ENCODE measurements at places on chromosomes 5 and 9.

DNA sequence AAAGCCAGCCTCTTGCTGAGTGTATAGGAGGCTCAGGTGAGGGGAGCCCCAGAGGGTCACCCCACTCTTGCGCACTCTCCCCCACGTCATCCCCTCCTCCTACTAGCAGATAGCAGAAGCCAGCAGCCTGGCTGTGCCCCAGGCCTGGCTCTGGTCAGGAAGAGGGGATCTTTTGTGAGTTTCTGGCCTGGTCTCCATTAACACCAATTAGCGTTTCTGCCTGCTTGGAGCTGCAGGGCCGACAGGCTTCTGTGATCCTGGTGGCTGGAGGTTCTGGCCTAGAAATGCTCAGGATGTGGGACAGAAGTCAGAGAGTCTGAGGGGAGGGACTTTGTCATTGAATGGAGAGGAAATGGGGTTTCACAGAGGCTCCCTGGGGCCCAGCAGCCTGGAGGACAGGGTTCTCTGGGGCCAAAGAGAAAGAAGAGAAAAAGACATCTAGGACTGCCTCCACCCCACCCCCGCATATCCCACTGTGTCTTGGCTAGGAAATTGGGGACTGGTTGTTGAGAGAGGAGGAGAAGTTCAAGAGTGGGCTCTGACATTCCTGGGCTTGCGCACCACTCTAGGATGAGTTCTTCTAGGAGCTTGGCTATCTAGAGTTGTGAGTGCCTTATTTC is 47.5 kb upstream of the ARAP3 start:
- no peak for DNase-seq

DNA sequence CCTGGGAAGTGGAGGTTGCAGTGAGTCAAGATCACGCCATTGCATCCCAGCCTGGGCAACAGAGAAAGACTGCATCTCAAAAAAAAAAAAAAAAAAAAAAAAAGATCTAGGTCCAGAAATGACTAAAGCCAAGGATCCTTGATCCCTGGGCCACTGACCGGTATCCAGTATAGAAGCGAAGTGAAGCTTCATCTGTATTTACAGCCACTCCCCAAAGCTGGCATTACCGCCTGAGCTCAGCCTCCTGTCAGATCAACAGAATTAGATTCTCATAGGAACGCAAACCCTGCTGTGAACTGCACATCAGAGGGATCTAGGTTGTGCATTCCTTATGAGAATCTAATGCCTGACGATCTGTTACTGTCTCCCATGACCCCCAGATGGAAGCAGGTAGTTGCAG is 9.3 kb downstream of the CSNK1A1 start:
- no peak for DNase-seq

GRCh38 chr5:159316519-159317383 is 13.5 kb downstream of the IL12B start:
- DNase-seq = peak; percentile 12

DNA sequence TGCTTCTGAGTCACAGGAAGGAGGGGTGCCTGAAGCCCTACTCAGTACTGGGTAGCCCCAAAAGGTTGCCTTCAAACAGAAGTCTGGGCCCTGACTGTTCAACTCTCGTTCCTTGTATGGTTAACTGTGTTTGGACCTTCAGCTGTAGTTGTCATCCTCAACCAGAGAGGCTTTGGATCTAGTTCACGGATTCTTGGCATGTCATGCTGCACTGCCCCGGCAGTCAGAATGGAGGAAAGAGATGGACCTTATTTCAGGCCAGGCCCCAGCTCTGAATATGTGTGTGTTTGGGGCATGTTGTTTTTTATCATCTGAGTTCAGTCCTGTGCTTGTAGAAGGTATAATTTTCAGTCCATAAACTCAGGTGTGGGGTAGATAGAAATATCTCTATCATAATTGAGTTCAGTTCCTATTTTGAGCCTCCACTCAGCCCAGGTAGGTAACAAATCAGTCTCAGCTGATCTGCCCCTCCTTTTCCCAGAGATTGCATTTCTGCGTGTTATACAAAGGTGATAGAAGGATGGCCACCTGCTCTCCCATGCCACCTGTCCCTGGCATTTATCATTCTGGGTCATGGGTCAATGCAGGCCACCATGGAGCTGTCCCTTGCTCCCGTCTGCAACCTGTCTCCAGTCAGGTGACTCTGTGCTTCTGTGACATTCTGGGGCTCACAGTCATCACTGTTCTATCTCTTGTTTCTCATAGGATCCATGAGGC is 127.5 kb upstream of the CPEB4 start:
- no peak for DNase-seq

- DNase-seq = no peak
These were observed 36.4 kb downstream of the SLC30A5 start for GRCh38 chr5:69130241-69130640.

- no peak for DNase-seq
These were observed 302.1 kb downstream of the PARP8 start for GRCh38 chr5:50968356-50969149.

DNA sequence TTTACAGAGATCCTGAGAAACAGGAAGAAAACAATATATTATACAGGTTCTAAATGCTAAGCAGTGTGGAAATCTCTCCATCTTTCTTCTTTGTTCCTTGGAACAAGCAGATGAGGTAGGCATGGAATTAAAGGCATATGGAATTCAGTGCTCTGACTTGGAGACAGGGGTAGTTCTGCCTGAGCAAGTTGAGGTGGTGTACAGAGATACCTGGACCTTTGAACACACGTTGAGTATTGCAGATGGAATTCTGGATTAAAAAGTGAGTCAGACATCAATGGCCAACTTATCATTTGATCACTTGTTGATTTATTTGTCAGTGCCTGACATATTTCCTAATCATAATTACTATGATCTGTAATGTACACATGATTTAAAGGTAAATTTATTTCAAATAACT is 293.9 kb upstream of the IRX4 start:
- DNase-seq = no peak

GRCh38 chr5:108743319-108743718 is 4.4 kb upstream of the FER start:
- DNase-seq = no peak

Measured in activated naive CD8-positive, alpha-beta T cell treated with anti-CD3 and anti-CD28 coated beads, Interleukin-2, amount 50 U/mL, for 16 hours (primary cell).